ENCODE measurements at places on chromosomes 7 and 10.

DNA sequence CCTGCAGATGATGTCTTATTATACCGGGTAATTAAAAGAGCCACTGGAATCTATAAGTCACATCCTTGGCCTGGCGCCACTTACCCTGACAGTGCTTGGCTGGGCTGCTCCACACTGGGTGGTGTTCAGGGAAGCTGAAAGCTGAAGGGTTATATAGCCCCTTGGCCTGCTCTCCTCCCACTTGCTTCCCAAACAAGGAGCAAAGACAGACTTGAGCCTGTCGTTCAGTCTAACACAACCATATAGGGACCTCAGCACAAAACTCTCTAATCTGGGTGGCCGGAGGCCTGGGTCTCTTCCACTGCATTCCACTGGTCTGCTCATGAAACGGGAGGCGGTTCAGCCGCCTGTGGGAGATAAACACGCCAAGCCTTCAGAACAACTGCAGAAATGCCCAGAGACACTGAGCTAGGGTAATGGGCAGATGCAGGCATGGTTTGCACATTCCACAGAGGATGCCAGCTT, at the start of gene ACTA2:
Gene ACTA2, minus strand, starts transcription at position 127 of the 465 bp plus-strand sequence. CDS start 3,843 bp downstream, outside the sequence.
- no peak for DNase-seq

GRCh38 chr7:22586101-22586785, 86.3 kb upstream of the STEAP1B start:
- DNase-seq: no peak

GRCh38 chr10:11265484-11265883, 247.8 kb downstream of the CELF2 start:
- no peak for DNase-seq

DNA sequence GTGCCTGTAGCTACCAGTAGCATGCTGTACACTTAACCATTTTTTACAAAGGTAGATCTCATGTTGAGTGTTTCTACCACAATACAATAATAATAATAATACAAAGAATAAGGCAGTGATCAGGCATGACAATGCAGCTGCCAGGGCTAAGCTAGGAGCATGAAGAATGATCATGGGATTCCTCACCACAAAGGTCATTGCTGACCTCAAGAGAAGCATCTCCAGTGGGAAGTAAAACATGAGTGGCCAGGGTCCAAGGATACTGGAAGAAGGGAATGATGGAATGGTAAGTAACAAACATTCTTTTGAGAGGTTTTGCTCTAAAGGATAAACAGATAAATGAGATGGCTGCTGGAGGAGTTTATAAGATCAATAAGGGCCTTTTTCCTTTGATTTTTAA, 591.1 kb downstream of the TNS3 start:
- no peak for DNase-seq

DNA sequence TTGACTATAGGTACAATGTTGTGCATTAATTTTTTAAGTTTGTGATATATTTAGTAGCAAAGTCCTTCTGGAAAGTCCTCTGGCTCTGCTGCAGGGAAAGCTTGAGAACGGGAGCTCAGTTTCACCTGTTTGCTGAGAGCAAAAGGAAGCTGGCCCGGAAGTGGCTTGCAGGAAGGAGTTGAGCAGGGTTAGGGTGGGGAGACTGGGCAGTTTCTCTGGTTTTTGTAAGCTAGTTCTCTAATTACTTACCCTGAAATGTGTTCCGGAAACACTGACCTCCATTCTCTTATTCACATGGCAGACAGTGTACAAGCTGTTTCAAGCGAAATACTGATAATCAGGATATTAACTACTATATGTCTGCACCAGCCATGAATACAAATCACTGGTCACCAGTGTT, 22.3 kb downstream of the MAP3K8 start:
- DNase-seq: no peak

- no peak for DNase-seq
Measured at GRCh38 chr10:131396121-131397050, 84.9 kb upstream of the TCERG1L start.

- no peak for DNase-seq
Measured at GRCh38 chr10:78934994-78935602, 133.7 kb upstream of the ZMIZ1 start.

DNA sequence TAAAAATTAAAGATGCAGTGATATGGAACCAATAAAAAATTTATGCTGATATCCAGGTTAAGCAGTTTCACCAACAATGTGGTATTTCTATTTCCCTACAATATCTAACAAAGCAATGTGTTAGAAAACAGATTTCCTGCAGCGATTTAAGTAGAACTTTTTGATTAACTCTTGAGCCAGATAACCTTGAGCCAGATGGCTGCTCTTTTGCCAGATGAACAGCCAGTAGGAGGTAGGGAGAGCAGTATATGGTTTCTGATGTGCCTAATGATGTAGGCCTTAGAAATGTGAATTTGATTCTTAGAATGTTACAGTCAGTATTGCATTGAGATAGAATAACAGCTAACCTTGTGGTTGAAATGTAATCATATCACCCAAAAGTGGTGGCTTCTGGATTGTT, 31.1 kb downstream of the STAMBPL1 start:
- no peak for DNase-seq

DNA sequence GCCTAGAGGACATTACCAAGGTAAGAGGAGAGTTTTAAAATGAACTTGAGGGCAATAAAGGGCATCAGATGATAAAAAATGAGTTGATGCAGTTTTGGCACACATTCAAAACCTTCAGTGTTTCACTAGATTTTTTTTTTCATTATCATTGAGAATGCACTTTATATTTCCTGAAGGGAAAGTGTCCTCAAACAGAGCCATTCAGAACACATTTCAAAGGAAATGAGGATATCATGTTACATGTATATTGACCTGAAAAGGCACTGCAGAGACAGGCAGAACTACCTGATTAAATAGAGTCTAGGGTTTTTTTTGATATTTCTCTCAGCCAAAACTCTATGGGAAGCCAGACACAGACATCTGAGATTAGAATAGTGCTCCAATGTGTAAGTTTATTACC, 454.0 kb downstream of the NEBL start:
- no peak for DNase-seq

DNA sequence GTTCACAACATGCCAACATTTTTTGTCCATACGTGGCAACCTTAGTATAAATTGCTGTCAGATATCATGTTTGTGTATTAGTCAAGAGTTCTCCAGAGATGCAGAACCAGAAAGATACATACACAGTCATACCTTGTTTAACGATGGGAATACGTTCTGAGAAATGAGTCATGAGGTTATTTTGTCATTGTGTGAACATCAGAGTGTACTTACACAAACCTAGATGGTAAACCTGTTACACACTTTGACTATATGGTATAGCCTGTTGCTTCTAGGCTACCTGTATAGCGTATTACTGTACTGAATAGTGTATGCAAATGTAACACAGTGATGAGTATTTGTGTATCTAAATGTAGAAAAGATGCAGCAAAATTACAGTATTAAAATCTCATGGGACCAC, 22.3 kb downstream of the ZNF518A start:
- no peak for DNase-seq

GRCh38 chr7:51045319-51046102, 262.8 kb upstream of the GRB10 start:
- no peak for DNase-seq

GRCh38 chr10:70476249-70477035, 2.1 kb upstream of the PALD1 start:
- no peak for DNase-seq

DNA sequence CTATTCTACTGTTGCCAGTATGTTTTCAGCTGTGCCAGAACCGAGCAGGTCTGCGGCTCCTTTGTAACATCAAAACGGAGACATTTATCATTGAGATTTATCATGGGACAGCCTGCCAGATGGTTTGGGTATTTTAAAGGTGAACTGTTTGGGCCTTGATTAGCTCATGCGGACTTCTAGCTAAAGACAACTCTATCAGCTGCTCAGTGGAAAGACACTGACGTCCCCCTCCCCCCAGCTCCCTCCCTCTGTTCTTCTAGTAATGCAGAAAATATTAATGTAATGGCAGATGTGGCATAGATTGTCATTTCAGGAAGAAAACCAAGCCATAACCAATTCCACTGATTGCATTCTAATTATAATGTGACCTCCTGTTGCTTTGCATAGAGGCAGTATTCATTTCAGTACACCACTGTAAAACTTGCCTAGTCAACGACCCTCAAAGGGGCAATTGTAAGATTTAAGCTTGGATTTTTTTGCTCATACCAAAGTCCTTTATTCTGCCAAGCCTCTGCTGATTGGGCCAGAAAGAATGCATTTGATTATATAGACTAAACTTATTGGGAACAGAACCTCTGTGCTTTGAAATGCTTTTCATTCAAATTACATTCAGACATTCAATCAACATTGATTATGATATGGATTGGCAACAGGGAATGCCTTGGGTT, 966.8 kb downstream of the LRMDA start:
- no peak for DNase-seq

All from activated naive CD4-positive, alpha-beta T cell (primary cell).